ENCODE measurements at places on chromosomes 5 and 9. TPM values are rescaled to one million over a fixed set of nuclear protein-coding genes. Genes with fewer than 3 reads are reported as not detected.

The PLAC8L1 gene
- polyA plus RNA-seq: 0.33 TPM

DNA sequence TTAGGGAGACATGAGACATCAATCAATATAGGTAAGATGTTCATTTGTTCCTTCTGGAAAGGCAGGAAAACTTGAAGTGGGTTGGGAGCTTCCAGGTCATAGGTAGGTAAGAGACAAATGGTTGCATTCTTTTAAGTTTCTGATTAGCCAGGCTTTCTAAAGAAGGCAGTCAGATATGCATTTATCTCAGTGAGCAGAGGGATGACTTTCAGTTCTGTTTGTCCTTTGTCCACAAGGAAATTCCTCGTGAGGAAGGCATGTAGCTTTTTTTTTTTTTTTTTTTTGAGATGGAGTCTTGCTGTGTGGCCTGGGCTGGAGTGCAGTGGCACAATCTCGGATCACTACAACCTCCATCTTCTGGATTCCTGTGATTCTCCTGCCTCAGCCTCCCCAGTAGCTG lies 155.3 kb upstream of the ABCA1 start:
- no peak for DNase-seq

GRCh38 chr5:168377525-168377924 lies 86.1 kb downstream of the WWC1 start:
- DNase-seq: no peak

- DNase-seq: no peak
Observed at GRCh38 chr5:139473105-139473504, 2.3 kb downstream of the SMIM33 start.

The SLC6A18 gene
- polyA plus RNA-seq: not detected

The HMMR gene
- polyA plus RNA-seq: 12.0 TPM

DNA sequence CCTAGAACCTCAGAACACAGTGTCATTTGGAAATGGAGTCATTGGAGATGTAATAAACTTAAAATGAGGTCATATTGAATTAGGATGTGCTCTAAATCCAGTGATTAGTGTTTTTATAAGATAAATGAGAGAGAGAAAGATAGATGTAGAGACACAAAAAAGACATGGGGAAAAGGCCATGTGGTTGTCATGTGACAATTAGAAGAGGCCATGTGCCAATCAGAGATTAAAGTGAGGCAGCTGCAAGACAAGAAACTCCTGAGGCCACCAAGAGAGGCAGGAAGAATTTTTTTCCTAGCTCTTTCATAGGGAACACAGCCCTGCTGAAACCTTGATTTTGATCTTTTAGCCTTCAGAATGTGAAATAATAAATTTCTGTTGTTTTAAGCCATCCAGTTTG lies 1307.2 kb downstream of the PTPRD start:
- DNase-seq: no peak

- DNase-seq: no peak
Observed at GRCh38 chr5:65185468-65185867, 296.3 kb downstream of the ADAMTS6 start.

DNA sequence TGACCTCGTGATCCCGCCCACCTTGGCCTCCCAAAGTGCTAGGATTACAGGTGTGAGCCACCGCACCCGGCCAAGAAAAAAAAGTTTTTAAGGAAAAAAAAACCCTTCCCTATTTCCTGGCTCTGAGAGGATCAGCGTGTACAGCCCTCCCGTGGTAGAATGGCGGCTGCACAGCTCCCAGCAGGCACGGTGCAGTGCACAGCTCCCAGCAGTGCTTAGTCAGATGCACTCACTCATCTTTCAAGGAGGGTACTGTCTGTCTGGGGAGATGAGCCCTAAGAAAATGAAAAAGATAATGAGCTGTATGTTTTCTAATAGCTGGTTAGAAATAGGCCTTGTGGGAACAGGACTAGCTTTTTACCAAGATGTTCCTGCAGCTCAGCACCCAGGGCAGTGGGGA lies 36.7 kb upstream of the SLC2A8 start:
- no peak for DNase-seq

- DNase-seq: no peak
Observed at GRCh38 chr5:125756456-125756855, 666.8 kb upstream of the GRAMD2B start.

DNA sequence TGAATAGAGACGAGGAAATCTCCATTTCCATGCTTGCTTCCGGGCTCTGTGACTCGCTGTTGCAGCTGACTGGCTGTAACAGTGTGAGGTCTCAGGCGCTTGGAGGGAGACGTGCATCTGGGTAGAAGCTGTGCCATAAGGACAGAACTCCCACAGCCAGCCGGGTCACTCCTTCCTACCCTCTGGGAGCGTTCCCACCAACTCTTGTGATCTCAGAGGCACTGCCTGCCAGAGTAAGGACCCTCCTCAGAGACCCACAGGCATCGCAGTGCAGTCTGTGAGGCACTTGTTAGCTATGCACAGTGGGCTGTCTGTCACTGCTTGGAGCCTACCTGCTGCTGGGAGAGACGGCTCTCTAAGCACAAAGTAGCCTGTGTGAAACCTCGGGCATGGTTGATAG lies 203.4 kb upstream of the SEMA6A start:
- no peak for DNase-seq

DNA sequence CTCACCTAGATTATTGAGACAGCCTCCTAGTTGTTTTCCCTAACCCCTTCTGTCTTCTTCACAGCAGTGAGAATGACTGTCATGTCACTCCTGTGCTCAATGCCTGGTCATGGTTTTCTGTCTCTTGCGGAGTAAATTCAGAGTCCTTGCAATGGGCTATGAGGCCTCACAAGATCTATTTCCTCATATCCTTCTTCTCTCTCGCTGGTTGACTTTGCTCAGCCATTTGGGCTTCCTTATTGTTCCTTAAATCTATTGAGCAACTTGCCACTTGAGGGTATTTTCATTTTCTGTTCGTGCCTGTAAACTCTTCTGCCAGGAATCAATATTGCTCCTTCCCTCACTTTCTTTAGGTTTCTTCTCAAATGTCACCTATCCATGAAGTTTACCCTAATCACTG lies 9.0 kb downstream of the PPP3R2 start:
- DNase-seq: no peak

DNA sequence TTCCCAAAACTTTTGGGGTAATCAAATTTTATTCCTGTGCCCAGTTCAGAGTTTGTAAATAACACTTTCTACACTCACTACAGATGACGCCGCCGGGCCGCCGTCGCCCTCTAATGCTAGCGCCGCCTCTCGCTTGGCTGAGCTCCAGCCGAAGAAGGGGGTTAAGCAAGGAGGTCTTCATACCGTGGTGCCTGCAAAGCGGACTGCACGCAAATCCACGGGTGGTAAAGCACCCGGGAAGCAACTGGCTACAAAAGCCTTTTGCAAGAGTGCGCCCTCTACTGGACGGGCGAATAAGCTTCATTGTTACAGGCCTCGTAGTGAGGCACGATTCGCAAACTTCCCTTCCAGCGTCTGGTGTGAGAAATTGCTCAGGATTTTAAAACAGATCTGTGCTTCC lies 280.4 kb downstream of the MEF2C start:
- no peak for DNase-seq

DNA sequence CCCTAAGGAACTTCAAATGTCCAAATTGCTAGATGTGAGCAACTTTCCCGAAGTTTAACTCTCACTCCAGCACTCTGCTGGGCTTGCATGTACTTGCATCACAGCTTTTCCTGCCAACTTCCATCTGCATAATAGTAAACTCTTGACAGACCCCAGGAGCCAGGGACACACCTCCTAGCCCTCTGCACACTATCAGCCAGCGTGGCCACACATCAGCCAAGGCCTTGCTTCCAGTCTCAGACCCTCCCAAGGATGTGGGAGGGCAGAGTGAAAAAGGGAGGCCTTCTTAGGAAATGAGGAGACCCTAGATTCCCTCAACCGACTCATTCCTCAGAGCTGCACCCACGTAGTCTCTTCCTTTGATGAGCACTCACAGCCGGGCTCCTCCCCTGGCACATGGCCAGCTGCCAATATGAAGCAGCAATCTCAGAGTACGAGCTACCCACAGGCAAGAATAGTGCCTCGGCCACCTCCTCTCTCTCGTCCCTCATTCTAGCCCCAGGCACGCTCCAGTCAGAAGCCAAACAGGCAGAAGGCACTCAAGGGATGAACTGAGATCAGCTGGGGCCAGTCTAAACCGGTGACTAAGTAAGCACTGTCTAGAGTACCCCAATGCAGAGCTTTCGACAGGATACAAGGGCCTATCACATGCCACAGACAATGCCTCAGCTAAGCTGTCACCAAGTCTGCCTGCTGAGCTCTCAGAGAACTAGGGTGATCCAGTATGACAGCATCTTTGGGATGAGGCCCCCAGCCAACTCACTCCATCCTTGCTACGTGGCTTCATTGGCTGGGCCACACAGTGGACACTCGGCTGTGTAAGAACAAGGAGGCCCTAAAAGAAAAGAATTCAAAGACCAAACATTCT lies 2.3 kb downstream of the P4HA2 start:
- peak; percentile 63 for DNase-seq

GRCh38 chr5:148403344-148403743 lies 19.6 kb downstream of the FBXO38 start:
- no peak for DNase-seq

The SLCO6A1 gene
- not detected for polyA plus RNA-seq

- no peak for DNase-seq
Observed at GRCh38 chr5:73157414-73158303, 15.3 kb upstream of the TMEM174 start.

DNA sequence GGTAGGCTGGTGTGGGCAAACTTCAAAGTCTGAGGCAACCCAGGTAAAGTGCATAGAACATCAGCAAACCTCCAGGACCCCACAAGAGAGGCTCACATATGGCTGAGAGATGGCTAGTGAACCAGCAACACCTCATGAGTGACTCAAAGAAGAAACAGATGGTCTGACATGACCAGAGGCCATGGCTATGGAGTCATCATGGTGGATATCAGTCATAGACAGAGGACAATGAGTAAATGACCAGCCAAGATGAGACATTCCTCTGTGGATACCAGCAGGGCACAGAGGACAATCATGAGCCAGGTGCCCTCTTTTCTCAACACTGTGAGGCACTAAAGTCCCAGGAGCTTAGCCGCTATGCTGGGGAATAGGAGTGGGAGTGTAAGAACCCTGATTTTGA lies 180.8 kb downstream of the RASEF start:
- no peak for DNase-seq

GRCh38 chr5:135501965-135502364 lies 33.8 kb downstream of the NEUROG1 start:
- DNase-seq: no peak

GRCh38 chr5:82820961-82821845 lies 256.0 kb downstream of the TMEM167A start:
- DNase-seq: no peak

The SELENOP gene
- polyA plus RNA-seq: 4.4 TPM

- DNase-seq: no peak
Observed at GRCh38 chr5:74320526-74320925, 320.0 kb downstream of the ENC1 start.

- no peak for DNase-seq
Observed at GRCh38 chr5:142522983-142523382, 162.9 kb downstream of the FGF1 start.

GRCh38 chr9:81292056-81292805 lies 397.1 kb downstream of the TLE1 start:
- no peak for DNase-seq

DNA sequence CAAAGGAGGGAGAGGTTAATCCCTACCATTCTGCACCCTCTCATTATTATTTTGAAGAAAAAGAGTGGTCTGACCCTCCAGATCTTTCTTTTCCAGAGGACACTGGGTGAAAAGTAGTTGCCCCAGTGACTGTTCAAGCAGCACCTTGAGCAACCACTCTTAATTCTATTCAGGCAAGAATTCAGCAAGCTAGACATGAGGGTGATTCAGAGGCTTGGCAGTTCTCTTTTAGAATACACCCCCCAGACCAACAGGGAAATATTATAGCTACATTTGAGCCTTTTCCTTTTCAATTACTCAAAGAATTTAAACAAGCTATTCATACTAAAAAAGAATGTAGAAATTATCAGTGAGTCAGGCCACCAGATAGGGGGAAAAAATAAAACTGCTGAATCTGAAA lies 178.3 kb downstream of the MRPS30 start:
- DNase-seq: no peak

GRCh38 chr5:56951126-56951945 lies 587 bp downstream of the MIER3 start:
- DNase-seq: no peak

GRCh38 chr5:180116077-180116999 lies 44.8 kb upstream of the RNF130 start:
- DNase-seq: no peak

The TRIM36 gene
- polyA plus RNA-seq: 0.15 TPM

- no peak for DNase-seq
Observed at GRCh38 chr5:74123929-74124328, 497.9 kb downstream of the ARHGEF28 start.

DNA sequence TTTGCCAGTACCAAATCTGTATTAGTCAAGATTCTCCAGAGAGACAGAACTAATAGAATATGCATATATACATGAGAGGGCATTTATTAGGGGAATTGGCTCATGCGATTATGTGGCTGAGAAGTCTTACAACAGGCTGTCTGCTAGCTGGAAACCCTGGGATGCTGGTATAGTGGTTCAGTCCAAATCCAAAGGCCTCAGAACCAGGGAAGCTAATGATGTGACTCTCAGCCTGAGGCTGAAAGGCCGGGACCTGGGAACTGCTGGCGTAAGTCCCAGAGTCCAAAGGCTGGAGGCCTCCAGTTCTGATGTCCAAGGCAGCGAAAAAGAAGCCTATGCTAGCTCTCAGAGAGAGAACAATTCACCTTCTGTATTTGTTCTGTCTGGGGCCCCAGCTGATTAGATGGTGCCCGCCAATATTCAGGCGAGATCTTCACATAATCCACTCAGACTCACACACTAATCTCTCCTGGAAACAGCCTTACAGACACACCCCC lies 84.1 kb downstream of the KIAA1958 start:
- no peak for DNase-seq

The NKD2 gene
- not detected for polyA plus RNA-seq

GRCh38 chr5:179806250-179807048 lies at the start of gene MGAT4B:
Gene MGAT4B (minus strand): TSS chr5:179806866. CDS start chr5:179806583, 283 bp downstream.
- DNase-seq: no peak

DNA sequence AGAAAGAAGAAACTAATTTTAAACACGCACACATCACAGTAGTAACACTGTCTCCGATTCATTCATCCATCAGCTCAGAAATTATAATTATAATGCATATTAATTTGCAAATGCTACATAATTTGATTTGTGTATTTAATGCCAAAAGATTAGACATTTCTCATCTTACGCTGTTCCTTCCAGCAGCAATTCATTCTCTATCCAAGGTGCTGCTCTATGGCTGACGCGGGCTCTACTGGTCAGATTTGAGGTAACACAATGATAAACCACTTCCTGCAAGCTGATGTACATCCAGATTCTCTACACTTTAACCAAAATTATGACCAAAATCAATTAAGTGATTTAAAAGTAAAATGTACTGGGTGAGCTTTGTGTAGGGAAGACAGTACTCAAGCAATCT lies 77.9 kb upstream of the ICE1 start:
- no peak for DNase-seq

The GRXCR2 gene
- polyA plus RNA-seq: not detected

DNA sequence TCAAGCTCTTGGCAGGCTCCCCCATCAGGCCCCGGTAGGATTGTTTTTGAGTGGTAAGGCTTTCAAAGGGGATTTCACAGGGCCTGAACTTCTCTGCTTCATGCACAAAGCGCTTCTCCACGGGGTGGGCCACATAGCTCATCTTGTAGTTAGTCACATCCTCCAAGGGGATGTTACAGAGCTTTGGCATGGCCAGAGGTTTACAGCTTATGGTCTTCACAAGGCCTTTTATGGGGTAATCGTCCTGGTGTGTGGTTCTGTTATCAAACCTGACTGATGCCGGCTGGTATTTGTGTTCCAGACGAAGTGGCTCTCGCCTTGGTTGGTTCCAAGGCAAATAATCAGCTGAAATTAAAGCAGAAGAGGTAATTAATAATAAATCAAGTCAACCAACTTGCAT lies 104.3 kb downstream of the SAXO1 start:
- no peak for DNase-seq

GRCh38 chr5:59362438-59362837 lies 531.1 kb downstream of the PDE4D start:
- DNase-seq: no peak
